ENCODE measurements at places on chromosomes 7 and 10.

DNA sequence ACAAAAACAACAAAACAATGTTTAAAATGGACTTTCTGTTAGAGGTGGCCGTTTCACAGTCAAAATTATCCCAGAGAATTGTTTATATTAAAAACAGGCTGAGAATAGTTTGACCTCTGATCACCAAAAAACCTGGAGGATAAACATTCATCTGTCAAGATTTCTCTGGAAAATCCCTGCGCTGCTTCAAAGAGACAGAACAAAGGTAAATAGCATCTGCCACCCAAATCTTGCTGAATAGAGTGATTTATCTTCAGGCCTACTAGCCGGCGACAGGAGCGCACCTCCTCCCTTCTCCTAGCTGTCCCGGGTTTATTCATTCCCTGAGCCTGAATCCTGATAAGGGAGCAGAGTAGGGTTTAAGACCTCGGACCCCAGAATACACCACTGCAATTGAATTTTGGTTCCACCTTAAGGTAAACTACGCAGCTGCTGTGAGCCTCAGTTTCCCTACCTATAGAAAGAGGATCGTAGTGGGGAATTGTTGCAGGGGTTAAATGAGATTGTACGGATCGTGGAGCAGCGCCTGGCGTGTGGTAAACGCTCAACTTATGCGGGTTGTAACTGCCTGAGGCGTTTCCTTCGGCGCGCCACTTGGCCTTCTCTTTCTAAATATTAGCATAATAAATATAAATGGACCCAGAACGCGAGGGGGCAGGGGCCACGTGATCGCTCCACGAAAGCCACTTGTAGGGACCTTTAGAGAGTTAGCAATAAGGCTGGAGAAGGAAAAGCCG lies 498 bp upstream of the ST7 start:
- peak; percentile 49 for DNase-seq

- no peak for DNase-seq
Observed at GRCh38 chr7:128114806-128115205, 83.6 kb upstream of the LRRC4 start.

- no peak for DNase-seq
Observed at GRCh38 chr10:112295853-112296830, 12.9 kb downstream of the TECTB start.

DNA sequence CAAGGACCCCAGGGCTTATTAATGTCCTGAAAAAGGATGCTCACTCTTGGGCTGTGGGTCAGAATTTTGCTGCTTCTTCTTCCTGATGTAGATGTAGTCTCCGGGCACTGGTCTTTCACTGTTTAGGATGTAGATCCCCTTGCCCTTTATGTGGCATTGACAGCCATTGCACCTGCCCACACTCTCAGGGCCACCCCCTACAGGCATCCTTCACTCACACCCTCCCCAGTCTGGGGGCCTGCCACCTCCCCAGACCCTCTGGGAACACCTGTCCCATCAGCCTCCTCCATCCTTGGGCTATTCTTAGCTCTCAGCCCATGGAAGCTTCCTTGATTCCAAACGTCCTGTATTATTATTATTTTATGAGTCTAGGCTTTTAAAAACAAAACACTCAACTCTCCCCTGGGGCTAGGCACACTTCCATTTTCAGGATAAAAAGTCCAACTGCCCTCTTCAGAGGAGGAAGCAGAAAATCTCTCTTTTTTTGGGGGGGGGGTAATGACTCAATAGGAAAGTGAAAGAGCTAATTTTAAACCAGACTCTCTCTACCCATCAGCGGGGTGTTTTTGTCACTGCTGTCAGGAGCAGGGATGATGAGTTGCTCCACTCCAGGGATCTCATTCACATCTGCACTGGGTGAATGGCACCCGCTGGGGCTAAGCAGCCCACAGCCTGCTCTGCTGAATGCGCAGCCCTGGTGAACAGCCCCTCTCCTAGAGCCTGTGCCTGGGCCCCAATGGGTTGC lies 11.5 kb upstream of the KLRG2 start:
- DNase-seq, result no peak

GRCh38 chr7:82481499-82482097 lies 38.0 kb upstream of the CACNA2D1 start:
- DNase-seq, result peak; percentile 11

GRCh38 chr10:57743711-57744110 lies 524.0 kb downstream of the IPMK start:
- no peak for DNase-seq

- DNase-seq, result no peak
Observed at GRCh38 chr10:132627666-132628531, 90.3 kb downstream of the INPP5A start.

DNA sequence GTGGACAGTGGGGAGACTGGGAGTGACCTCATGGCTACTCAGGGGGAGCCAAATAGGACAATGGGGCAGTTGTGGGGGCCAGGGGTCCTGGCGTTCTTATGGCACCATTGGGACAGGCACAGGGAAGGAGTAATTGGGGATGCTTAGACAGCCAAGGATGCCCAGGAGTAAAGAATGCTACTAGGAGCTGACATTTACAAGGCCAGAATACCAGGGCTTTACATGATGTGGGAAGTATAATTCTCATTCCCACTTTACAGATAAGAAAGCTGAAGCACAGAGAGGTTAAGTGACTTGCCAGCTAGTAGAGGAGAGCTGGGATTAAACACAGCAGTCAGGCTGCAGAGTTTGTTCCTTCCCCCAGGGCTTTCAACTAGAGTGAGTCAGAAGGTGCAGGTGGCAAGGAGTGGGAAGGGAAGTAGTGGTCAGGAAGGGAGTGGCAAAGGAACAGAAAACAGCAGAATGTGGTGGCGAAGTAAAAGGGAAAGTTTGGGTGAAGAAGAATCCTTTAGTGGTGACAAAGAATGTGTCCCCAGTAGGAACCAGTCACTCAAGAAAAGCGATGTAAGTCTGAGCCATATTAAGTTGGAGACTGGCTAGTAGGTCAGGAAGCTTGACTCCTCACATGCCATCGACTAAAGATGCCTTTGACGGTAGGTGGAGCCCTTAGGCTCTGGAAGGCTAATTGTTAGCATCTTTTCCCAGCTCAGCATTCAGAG lies 32.8 kb downstream of the CPVL start:
- no peak for DNase-seq

DNA sequence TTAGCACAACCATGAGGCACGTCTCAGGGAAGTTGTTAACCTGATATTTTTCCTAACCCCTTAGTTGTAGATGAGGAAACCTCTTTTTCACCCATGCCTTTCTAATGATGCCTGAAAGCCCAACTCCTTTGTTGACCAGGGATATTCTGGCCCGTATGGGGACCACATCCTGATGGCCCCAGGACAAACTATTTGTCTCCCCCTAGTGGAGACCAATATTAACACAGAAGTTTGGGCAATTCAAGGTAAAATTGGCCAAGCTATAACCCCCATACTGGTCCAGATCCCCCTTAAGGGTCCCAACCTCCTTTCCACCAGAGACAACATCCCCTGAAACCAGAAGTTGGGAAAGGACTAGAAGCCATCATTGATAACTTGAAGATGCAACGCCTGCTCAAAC lies 893.3 kb downstream of the SORCS1 start:
- no peak for DNase-seq

DNA sequence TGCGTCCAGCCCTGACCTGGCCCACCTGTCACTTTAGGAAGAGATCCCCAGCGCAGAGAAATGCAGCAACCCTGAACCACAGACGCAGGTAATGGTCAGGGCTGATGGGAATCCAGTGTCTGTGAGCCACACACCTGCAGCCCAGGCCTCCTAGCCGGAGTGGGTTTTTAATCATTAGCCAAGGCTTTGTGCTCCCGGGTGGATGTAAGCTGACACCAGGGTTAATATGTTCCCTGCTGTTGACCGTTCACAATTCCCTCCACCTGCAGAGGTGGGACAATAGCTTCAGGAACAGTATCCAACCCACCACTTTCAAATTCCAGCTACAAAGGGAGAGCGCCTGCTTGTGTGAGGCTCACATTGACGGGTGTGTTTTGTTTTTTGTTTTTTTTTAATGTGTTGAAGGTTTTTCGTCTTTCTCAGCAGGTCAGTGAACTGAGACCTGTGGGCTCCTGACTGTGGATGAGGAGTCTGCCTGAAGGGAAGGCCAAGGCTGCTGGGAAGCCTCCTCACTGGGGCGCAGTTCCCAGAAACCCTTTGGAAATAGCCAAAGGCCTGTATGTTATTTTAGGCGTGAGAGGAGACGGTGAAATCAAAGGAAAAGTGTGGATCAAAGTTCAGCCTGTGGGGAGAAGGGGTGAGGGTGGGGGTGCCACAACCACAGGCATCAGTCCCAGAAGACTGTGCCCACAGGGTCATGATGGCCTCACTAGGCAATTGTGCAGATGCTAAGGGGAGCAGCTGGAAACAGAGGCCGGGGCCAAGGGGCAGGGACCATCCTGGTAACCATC lies 111.1 kb downstream of the TNS3 start:
- peak; percentile 74 for DNase-seq

GRCh38 chr7:157523371-157523765 lies 186.6 kb downstream of the DNAJB6 start:
- no peak for DNase-seq

DNA sequence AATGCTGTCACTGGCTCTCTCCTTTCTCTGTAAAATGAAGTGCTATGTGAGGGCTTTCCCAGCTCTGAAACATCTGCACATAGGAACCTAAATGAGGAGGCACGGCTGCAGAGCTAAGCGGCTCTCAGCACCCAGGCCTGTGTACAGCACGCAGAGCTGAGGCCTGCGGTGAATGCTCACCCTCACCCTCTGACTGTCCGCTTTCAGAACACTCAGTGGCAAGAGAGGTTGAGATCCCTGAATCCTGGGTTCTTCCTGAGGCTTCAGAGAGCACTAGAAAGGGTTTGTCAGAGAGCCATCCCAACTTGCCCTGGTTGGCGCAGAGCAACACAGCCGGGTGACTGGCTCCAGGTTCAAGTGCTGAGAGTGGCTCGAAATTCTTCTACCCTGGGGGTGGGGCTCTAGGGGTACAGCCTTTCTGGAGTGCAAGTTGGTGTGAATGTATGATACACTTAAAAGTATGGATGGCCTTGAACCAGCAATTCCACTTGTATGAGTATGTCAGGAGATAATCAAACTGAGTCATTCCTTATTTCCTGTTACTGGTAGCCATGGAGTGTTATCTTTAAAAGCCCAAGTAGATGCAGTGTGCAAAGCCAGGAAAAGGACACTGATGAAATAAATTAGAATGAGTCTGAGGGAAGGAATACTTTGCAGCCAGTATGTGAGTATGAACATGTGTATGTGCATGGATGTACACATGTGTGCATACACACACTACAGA lies 1.7 kb upstream of the CCDC201 start:
- DNase-seq, result no peak

GRCh38 chr10:114767986-114768821 lies 53.4 kb upstream of the FHIP2A start:
- no peak for DNase-seq

GRCh38 chr10:108204528-108205305 lies 1040.2 kb upstream of the SORCS1 start:
- DNase-seq, result peak; percentile 2

DNA sequence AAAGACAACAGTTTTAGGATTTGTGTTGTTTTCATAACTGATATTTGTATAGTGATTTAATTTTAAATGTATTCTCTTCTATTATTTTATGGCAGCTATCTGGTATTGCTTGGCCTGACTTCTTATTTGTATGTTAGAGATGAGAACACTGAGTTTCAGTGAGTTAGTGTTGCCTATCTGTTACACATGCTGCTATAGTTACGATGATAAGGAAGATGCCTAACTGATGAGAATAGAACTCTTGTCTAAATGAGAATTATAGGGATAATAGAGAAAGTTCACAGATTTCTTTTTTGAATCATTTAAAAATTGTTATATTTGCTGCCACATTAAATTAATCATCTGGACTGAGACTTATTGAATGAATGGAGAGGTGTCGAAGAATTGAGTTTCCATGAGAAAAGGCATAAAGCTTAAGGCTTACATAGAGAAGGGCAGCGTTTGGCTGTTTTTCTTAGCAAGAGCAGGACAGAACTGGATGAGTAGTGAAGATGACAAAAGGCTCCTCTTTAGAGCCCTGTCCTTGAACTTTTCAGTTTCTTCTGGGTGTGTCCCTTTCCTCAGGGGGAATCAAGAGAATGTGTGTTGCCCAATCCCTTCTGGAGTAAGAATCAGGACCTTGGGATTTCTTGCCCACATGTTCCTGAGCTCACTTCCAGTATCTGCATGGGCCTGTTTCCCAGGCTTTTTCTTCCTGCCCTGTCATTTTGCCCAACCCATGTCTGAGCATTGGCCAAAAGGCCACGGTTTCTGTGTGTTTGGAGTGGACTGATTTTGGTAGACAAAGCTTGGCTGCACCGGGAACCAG lies 195.6 kb upstream of the CSTF2T start:
- DNase-seq, result no peak

DNA sequence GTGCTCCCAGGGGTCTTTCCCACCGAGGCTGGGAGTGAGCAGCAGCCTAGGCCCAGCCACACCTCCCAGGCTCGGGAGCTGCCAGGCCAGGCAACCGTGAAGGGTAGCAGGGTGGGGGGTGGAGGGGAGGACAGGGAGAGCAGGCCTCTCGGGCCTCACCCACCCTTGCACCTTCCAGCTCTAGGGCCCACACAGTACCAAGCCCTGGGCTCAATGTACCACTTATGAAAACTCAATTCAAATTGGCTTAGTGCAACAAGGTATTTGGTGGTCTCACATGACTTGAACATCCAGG lies 127.4 kb downstream of the FAM53B start:
- DNase-seq, result no peak

GRCh38 chr10:35705051-35705450 lies 63.0 kb upstream of the FZD8 start:
- DNase-seq, result no peak

DNA sequence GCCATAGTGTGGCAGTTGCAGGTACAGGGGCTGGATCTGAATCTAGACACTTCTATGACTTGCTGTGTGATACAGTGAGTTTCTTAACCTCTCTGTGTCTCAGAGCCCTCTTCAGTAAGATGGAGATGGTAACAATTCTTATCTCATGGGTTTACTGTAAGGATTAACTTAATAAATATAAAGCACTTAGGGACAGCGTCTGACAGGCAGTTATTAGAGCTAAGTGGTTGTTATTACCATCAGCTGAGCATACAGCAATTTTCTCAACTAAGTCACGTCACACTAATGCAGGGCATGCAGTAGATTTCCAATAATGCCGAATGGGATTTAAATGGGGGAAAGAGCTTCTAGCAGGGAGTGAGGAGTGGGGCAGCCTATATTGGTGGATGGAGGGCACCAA lies 162.6 kb downstream of the SH2D4B start:
- DNase-seq, result peak; percentile 15

- DNase-seq, result no peak
Observed at GRCh38 chr7:90894122-90894521, 298.0 kb downstream of the CDK14 start.

- DNase-seq, result no peak
Observed at GRCh38 chr10:128744811-128745305, 618.6 kb upstream of the MKI67 start.

- peak; percentile 41 for DNase-seq
Observed at GRCh38 chr7:130356876-130357611, 12.4 kb downstream of the CPA5 start.

DNA sequence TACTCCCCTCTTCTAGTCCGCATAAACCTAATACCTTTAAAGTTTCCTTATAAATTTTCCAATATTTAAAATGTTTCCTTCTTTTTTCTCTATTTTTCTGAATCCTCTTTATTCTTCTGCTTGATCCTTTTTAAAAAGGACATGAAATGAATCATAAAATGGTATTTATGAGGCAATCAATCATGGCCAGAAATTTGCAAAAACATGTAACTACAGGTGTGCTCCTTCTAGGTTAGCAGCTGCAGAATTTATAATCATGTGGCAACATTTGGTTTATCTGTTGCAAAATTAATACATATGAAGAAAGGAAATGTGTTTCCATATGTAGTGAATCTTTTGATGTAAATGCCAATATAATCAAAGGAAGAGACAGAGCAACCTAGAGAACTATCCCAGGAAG lies 1008.5 kb downstream of the ANKRD7 start:
- DNase-seq, result no peak

- DNase-seq, result peak; percentile 21
Observed at GRCh38 chr10:121608469-121609190, 10.4 kb upstream of the FGFR2 start.

Data from NCI-H774 (cell line).